ENCODE measurements at places on chromosomes 5 and 9.
A peak's percentile ranks its signal among the peaks of the same experiment; 100 is the strongest.

DNA sequence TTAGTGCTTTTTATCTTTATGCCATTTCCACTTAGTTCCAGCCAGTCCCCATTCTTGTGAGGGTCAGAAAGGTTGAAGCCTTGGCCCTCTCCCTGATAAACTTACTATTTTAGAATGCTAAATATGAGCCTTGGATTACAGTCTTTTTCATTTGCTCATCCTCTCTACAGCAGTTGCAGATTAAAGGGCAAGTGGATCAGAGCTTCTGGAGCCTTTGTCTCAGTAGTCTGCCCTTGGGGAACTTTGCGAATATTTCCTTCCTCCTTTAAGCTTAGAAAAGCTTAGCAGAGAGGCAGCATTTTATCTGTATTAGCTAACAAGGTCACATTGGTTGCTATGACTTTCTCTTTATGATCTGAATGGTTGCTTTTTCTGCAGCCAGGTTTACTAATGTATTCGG lies 11.5 kb downstream of the FSD1L start:
- no peak for DNase-seq

GRCh38 chr9:128109050-128109709 lies 18.3 kb downstream of the PTGES2 start:
- DNase-seq = no peak

DNA sequence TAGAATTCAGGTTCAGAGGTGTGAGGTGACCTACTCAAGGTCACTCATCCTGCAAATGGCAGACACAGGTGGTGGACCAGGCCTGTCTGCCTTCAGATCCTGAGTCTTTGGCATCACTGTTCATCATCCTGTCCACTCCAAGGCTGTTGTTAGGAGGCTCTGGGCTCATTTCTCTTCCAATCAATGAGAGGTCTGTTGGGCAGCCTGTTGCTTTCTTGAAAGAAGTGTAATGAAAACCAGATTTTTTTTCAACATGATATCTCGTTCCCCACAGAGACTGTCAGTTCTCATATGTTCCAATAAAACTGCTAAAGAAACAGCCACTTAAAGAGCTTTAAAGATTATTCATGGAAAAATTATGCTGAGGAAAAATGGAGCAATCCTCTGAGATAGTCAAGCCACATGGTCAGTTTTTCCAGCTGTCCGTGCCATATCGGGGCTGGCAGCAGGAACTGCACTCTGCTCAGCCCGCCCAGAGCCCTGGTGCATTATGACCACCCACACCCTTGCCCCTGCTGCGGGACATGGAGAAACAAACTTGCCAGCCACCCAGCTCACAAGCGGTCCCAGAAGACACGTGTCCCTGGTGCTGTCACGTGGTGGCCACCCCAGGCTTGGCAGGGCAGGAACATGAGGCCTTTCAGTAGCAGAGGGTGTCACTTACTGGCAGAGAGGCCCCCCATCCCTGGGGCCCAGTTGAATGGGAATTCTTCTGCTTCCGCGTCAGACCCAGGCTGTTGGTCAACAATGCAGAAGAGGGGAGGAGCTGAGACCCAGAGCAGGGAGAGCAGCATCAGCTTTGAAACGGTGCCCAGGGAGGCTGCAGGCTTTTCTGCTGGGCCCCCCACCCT lies 63.7 kb upstream of the ANGPTL2 start:
- DNase-seq = peak; percentile 89

- no peak for DNase-seq
Measured at GRCh38 chr9:8268881-8269280, 469.3 kb upstream of the DMAC1 start.

DNA sequence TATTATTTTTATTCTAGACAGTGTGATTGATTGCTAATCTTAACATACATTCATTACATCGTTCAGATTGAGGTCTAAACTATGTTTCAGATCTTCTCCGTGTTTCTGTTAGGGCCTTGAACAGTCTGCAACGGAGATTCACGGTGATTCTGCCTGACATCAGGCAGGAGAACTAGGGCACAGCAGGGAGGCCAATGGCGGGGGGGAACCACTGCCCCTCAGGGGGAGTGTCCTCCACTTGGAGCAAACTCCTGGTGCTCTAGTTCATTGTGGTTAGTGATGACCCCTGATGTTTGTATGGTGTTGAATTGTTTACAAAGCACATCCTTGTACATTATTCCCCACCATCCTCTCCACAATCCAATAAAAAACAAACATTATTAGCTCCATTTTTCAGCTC lies 173.5 kb downstream of the ZNF608 start:
- no peak for DNase-seq

DNA sequence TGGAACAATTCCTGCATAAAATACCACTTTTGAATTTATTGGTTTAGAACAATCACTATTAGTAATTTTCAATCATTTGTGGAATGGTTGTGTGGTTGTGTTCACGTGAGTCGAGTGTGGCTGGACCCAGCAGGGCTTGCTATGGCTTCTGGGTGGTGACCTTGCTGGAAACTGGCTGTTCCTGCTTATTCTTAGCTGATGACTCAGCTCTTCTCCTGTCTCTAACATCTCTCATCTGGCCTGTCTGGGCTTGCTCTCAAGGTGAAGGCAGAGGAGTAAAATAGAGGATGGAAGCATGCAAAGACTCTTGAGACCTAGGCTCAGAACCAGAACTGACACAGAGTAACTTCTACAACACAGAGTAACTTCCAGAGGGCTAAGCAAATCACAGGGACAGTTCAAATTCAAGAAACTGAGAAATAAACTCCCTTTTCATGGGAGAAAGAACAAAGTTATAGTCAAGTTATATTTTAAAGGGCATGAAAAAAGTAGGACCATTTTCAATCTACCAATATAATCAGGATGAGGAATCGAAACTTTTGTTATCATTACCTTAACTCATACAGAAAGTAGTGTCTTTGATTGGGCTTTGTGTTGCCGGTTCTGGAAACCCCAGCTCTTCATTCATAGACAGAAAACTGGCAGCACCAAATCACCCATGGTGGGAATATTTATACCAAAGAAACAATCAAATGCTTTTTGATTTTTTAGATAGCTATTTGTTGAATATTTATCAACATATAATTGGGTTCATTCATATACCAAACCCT lies 665.1 kb downstream of the CDH18 start:
- DNase-seq = no peak

DNA sequence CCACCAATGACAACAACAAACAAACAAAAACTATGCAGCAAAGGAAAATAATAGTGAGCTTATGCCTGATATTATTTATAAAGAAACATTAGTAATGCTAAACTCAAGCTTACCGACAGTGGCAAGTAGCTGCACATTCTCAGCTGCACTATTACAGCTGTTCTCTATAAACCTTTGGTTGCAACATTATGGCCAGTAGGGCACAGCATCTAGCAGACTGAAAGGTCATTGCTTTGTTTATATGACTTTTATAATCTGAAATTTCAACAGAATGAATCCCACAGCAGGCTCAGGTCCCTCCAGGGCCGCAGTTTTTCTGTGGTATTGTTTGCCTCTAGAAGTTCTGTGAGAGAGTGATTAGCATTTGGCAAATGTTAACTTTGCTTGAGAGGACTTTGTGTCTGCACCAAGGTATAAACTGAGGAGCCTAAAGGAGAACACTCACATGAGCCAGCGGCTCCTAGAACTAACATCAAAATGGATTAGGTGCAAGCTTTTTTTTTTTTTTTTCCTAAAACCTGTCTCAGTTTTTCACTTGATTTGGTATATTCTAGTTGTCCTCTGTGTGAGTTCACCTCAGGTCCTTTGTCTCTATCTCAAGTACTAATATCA lies 58.3 kb downstream of the IZUMO3 start:
- no peak for DNase-seq

GRCh38 chr9:123426406-123426805 lies 70.4 kb downstream of the CRB2 start:
- peak; percentile 20 for DNase-seq

GRCh38 chr9:121596515-121596914 lies 54.9 kb upstream of the DAB2IP start:
- DNase-seq = no peak

GRCh38 chr9:70901013-70901412 lies 220.4 kb downstream of the TRPM3 start:
- no peak for DNase-seq

DNA sequence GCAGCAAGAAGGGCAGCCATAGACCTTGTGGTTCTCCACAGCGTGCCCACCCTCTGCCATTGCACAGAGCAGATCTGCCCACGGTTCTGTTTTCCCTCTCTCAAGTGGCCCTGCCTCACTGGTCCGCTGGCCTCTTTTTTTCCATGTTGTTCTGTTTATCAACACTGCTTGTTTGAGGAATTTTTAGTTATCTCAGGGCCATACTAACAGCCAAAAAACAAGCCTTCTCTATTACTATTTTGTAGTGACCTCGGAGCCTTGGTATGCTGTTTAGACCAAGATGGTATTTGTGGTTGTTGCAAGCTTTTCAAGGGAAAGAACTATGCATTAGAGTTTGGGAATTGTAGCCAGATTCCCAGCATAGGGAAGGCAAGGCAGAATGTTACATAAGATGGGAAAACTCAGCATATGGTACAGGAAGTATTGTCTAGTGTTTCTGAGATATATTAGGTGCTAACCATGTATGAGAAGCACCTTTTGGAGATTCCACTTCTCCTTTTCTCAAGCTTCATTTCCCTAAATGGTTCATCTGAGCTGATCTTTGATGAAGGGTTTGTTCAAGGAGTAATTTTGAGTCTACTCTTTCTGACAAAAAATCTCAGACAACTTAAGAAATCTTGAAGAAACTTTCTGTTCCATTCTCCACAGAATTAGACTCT lies 54.3 kb downstream of the NUP214 start:
- DNase-seq = no peak

GRCh38 chr5:66864240-66864884 lies 268.2 kb downstream of the MAST4 start:
- no peak for DNase-seq

DNA sequence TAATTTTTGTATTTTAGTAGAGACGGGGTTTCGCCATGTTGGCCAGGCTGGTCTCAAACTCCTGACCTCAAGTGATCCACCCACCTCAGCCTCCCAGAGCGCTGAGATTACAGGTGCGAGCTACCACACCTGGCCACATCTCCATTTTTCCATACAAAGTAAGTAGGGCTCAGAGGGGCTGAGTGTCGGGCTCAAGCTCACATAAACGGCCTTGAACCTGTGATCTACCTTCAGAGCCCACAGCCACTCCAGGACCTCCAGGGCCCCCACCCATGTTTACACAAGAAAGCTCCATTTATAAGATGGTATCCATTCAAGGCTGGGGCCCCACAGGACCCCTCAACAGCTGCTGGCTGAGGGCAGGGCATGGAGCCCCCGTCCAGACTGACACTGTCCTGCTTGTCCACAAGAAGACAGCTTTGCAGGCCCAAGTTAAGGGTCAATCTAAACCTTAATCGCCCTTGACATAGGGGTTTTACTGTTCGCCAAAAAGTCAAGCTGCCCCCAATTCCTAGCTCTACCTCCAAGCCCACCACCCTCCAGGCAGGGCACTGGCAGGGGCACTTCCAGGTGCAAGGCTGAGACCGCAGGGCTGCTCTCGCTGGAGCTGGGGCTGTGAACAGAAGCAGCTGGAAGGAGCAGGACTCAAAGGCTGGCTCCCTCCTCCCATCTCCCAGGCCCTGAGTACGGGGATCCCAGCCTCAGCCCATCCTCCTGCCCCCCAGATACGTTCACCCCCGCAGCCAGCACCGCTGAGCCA lies 18.9 kb downstream of the FAM78A start:
- no peak for DNase-seq

GRCh38 chr9:78213712-78214111 lies 22.2 kb upstream of the CEP78 start:
- no peak for DNase-seq

- DNase-seq = no peak
Measured at GRCh38 chr5:33841891-33842290, 49.9 kb downstream of the ADAMTS12 start.

- DNase-seq = no peak
Measured at GRCh38 chr9:114454652-114455051, 50.6 kb downstream of the WHRN start.

GRCh38 chr5:142011572-142012185 lies 1.1 kb downstream of the GNPDA1 start:
- no peak for DNase-seq

GRCh38 chr5:14408969-14409586 lies 172.5 kb upstream of the OTULINL start:
- no peak for DNase-seq

DNA sequence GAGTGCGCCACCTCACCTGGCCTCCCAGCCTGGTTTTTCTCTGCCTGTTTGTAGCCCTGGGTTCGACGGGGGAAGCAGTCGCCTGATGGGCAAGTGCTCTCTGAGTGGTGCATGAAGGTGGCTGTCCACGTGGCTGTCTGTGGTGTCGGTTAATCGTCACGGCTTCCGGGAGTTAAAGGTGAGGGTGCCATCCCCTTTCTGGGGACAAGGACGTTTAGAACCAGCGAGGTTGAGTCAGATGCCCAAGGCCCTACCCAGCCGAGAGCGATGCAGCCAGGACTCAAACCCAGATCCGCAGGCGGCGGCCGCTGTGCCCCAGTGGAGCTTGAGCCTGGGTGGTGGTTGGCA lies 47.7 kb downstream of the RXRA start:
- no peak for DNase-seq

GRCh38 chr5:38765399-38765861 lies 80.4 kb upstream of the OSMR start:
- DNase-seq = no peak

DNA sequence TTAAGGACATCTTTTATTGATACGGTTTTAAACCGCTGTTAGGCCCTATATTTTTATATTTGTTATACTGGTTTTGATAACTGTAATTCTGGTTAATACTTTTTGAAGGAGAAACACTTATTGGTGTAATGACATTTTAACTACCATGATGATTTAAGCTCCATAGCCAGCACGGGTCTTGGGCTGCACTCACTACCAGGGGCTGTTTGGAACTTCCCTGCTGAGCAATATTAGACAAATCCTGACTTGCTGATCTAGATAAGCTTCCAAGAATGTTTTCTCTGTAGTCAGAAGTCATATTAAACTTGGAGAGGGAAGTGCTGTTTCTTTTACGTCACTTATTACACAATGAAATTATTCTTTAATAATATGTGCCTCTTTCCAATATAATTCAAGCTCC lies 540.0 kb upstream of the GRAMD2B start:
- DNase-seq = no peak

DNA sequence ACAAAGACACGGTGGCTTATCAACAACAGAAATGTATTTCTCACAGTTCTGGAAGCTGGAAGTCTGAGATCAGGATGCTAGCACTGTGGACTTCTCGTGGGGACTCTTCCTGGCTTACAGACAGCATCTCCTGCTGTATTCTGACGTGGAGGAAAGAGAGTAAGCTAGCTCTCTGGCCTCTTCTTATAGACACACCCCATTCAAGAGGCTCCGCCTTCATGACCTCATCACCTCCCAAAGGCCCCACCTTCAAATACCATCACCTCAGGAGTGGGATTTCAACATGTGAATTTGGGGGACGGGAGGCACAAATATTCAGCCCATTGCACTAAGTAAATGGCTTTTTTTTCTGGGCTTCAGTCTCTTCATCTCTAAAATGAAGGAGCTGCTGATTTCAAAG lies 27.6 kb downstream of the KCNMB1 start:
- no peak for DNase-seq

- peak; percentile 51 for DNase-seq
Measured at GRCh38 chr9:105062222-105062855, 134.4 kb upstream of the ABCA1 start.

- DNase-seq = no peak
Measured at GRCh38 chr9:106076711-106077110, 382.4 kb downstream of the TMEM38B start.

- no peak for DNase-seq
Measured at GRCh38 chr5:32936329-32936728, 225.2 kb downstream of the NPR3 start.

GRCh38 chr5:88235346-88235745 lies 33.3 kb downstream of the TMEM161B start:
- no peak for DNase-seq
